ENCODE measurements at places on chromosomes 16 and 17.

DNA sequence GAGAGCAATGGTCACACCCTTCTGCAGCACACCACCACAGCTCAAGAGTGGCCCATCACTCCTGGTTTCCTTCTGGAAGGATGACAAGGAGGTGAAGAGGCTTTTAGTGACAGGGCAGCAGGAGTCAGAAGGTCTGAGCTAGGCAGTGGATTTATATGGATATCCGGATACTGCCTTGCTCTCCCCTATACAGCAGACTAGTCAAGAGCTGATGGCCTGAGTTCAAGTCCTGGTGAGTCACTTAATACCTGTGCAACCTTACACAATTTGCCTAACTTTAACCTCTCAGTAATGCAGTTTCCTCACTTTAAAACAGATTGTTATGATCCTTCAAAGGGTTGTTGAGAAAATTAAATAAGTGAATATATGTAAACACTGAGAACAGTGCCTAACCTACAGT lies 22.9 kb downstream of the MYO18A start:
- DNase-seq, result no peak

- DNase-seq, result no peak
Measured at GRCh38 chr16:73713251-73713650, 583.4 kb upstream of the PSMD7 start.

DNA sequence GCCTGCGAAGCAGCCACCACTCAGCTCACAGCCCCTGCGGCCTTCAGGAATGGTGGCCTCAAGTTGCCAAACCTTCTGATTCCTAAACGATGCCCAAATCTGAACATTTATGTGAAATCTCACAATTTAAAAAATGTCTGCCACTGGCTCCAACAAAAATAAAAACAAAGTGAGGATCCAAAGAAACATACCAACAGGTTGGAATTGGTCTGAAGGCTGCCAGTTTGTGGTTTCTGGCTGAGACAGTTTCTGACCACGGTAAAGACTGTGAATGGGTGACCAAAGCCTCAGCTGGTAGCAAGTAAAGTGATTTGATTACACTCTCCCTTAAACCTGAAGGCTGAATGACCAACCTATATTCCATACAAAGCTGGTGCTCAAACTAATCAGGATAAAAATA lies 24.9 kb downstream of the LITAFD start:
- no peak for DNase-seq

DNA sequence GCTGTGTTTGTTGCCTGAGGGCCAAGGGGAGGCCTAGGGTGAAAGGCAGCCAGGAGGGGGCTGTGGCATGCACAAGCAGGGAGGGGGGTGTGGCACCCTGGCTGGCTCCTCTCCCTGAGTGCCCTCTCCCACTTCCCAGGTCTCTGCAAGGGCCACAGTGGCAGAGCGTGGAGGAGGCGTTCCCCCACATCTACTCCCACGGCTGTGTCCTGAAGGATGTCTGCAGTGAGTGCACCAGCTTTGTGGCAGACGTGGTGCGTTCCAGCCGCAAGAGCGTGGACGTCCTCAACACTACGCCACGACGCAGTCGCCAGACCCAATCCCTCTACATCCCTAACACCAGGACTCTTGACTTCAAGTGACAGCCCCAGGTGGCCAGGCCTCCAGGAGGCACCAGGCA lies 3.5 kb upstream of the TCF25 start:
- DNase-seq, result no peak

DNA sequence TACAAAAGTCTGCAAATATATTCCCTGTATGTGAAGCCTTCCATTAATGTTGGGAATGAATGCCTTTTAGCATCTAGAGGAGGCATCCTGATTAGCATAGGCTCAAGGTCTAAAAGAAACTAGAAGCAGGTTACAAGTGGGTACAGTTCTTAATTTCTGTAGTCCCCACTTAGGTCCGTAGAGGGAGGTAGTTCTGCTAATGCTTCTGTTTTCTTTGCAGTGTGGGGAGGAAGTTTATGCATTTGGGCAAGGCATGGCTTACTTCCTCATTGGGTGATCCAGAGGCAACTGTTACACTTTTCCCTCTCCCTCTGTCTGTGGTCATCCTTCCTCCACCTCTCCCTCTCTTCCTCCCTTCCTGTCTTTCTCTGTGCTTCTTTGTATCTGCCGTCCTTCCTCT lies 108.4 kb upstream of the ZKSCAN2 start:
- no peak for DNase-seq
